ENCODE measurements at places on chromosomes 3 and 15.
A peak's percentile ranks its signal among the peaks of the same experiment; 100 is the strongest.

- no peak for DNase-seq
- H3K4me3 ChIP-seq = no peak overlapping the region
- H3K36me3 ChIP-seq = peaks cover 7% of the 10 kb centered on the region
- H3K4me1 ChIP-seq = peaks cover 18% of the 10 kb centered on the region
Measured at GRCh38 chr3:45132568-45133211, 13.5 kb downstream of the CDCP1 start.

- peak; percentile 3 for DNase-seq
- H3K27me3 ChIP-seq = no peaks in the 10 kb centered on the region
- no peaks in the 10 kb centered on the region for H3K36me3 ChIP-seq
- no peak overlapping the region for H3K27ac ChIP-seq
- no peak overlapping the region for H3K4me3 ChIP-seq
- no peaks in the 10 kb centered on the region for H3K4me1 ChIP-seq
Measured at GRCh38 chr15:36251450-36251849, 328.0 kb upstream of the CDIN1 start.

DNA sequence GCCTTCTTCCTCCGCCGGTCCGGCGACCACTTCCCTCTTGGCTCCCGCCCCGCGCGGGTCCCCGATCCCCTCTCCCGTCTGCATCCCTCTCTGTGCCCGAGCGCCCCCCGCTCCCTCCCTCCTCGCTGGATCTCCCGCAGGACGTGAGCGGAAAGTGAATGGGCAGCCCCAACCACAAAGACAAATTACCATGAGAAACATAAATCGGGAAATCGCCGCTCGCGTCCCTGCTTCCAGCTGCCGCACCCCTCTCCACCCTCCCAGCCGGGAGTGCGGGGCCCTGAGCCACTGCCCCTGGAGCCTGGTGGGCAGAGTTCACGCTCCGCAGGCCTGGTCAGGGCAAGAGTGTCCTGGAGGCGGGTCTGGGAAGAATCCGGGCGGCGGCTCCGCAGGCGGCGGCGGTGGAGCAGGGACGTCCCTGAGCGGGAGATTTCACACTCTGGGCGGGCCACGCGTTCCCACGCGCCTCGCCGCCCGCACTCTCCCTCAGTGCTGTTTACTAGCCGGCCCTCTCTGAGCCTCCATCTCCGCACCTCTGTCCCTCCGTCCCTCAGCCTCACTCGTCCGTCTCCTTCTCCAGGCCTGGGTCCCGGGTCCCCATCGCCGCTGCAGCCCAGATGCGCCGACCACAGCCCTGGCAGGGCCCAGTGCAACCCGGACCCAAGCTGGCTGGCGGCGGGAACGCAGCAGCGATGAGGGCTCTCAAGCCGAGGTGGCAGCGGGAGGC, 835 bp downstream of the SEMA5B start:
- no peak overlapping the region for H3K27ac ChIP-seq
- H3K36me3 ChIP-seq = no peaks in the 10 kb centered on the region

- peak; percentile 83 for DNase-seq
- no peaks in the 10 kb centered on the region for H3K27me3 ChIP-seq
- peak overlapping the region; percentile 30 for H3K27ac ChIP-seq
- H3K4me3 ChIP-seq = 0 out of 2 replicates have a peak overlapping the region, but pooled peaks have one; percentile 20
- H3K36me3 ChIP-seq = peaks cover 24% of the 10 kb centered on the region
Measured at GRCh38 chr15:82530606-82531379, 9.5 kb downstream of the RPS17 start.

GRCh38 chr15:44215594-44215993, 20.5 kb upstream of the FRMD5 start:
- no peaks in the 10 kb centered on the region for H3K4me1 ChIP-seq
- no peak for DNase-seq
- H3K27ac ChIP-seq = no peak overlapping the region
- H3K27me3 ChIP-seq = peaks cover 17% of the 10 kb centered on the region

GRCh38 chr15:53224371-53224770, 434.2 kb upstream of the ONECUT1 start:
- no peak overlapping the region for H3K27ac ChIP-seq
- H3K4me3 ChIP-seq = no peak overlapping the region
- H3K27me3 ChIP-seq = no peaks in the 10 kb centered on the region
- DNase-seq = no peak
- no peaks in the 10 kb centered on the region for H3K4me1 ChIP-seq

GRCh38 chr3:140188285-140188684, 253.3 kb downstream of the CLSTN2 start:
- H3K36me3 ChIP-seq = no peaks in the 10 kb centered on the region
- H3K4me3 ChIP-seq = no peak overlapping the region

- H3K36me3 ChIP-seq = no peaks in the 10 kb centered on the region
- H3K4me3 ChIP-seq = no peak overlapping the region
- no peaks in the 10 kb centered on the region for H3K4me1 ChIP-seq
Measured at GRCh38 chr3:32419742-32420125, 28.1 kb downstream of the CMTM7 start.

- H3K4me3 ChIP-seq = no peak overlapping the region
- peaks cover 21% of the 10 kb centered on the region for H3K4me1 ChIP-seq
- DNase-seq = no peak
- no peak overlapping the region for H3K27ac ChIP-seq
Measured at GRCh38 chr3:11510356-11510755, 133.4 kb downstream of the VGLL4 start.

DNA sequence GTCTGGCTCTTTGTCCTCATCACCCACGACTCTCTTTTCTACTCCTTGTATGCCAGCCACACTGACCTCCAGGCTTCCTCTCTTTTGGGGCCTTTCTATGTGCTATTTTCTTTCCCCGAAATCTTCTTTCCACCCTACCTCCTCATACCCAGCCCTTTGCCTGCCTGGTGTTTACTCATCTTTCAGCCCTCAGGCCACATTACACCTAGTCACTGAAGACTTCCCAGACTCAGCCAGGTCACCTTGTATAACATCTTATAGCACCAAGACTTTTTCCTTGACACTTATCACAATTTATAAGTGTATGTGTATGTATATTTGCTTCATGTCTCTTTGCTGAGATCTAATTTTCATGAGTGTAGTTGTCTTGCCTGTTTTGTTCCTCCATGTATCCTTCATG, 396.4 kb downstream of the NLGN1 start:
- no peak overlapping the region for H3K27ac ChIP-seq
- H3K36me3 ChIP-seq = no peaks in the 10 kb centered on the region
- no peaks in the 10 kb centered on the region for H3K4me1 ChIP-seq
- H3K4me3 ChIP-seq = no peak overlapping the region
- DNase-seq = no peak

GRCh38 chr15:88649286-88649733, 10.5 kb downstream of the ISG20 start:
- no peaks in the 10 kb centered on the region for H3K4me1 ChIP-seq
- H3K27ac ChIP-seq = no peak overlapping the region
- H3K4me3 ChIP-seq = no peak overlapping the region
- H3K27me3 ChIP-seq = no peaks in the 10 kb centered on the region
- no peaks in the 10 kb centered on the region for H3K36me3 ChIP-seq

GRCh38 chr15:44713006-44713966, 2.0 kb downstream of the B2M start:
- H3K4me3 ChIP-seq = peak overlapping the region; percentile 74
- peaks cover 14% of the 10 kb centered on the region for H3K4me1 ChIP-seq
- H3K27ac ChIP-seq = peak overlapping the region; percentile 90
- H3K27me3 ChIP-seq = no peaks in the 10 kb centered on the region
- H3K36me3 ChIP-seq = peaks cover 43% of the 10 kb centered on the region

GRCh38 chr3:71005702-71006321, 577.7 kb downstream of the FOXP1 start:
- no peak overlapping the region for H3K27ac ChIP-seq
- no peak for DNase-seq
- no peaks in the 10 kb centered on the region for H3K27me3 ChIP-seq
- H3K4me3 ChIP-seq = no peak overlapping the region

GRCh38 chr15:58710701-58711100, 38.8 kb downstream of the ADAM10 start:
- no peaks in the 10 kb centered on the region for H3K4me1 ChIP-seq
- no peak overlapping the region for H3K27ac ChIP-seq
- H3K4me3 ChIP-seq = no peak overlapping the region
- no peaks in the 10 kb centered on the region for H3K27me3 ChIP-seq
- DNase-seq = no peak

DNA sequence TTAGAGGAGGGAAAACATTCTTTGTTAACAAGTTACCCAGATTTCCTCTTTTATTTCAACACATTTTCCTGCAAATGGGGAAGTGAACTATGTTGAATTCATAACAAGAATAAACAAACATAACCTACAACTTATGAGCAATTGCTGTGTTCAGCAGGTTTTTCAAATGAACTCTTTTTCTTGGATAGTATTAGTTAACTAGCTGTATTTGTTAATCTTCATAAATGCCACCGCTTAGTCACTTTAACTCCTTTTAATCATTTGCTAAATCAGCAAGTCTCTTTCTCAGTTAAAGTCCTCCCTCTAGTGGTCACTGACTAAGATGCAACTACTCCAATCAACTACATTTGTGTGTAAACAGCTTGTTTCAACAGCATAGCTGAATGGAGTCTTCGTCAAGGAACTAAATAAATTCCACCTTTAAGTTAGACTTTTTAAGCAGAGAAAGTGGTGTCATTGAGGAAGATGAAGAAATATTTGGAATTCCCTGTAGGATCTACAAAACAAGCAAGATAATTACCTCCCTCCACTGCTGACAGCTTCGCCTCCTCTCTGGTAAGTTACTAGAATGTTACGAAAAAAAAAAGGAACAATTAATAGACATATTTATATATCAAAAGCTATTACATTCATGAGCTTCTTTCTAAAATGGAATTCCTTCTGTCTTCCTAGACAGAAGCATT, 1122.0 kb downstream of the ROBO1 start:
- H3K27me3 ChIP-seq = no peaks in the 10 kb centered on the region
- DNase-seq = peak; percentile 35
- H3K4me3 ChIP-seq = no peak overlapping the region
- no peaks in the 10 kb centered on the region for H3K4me1 ChIP-seq
- H3K36me3 ChIP-seq = no peaks in the 10 kb centered on the region
- H3K27ac ChIP-seq = no peak overlapping the region

GRCh38 chr3:108548304-108548703, 37.9 kb upstream of the MYH15 start:
- H3K36me3 ChIP-seq = peaks cover 43% of the 10 kb centered on the region
- H3K27ac ChIP-seq = no peak overlapping the region
- no peaks in the 10 kb centered on the region for H3K27me3 ChIP-seq
- H3K4me3 ChIP-seq = no peak overlapping the region
- DNase-seq = no peak

DNA sequence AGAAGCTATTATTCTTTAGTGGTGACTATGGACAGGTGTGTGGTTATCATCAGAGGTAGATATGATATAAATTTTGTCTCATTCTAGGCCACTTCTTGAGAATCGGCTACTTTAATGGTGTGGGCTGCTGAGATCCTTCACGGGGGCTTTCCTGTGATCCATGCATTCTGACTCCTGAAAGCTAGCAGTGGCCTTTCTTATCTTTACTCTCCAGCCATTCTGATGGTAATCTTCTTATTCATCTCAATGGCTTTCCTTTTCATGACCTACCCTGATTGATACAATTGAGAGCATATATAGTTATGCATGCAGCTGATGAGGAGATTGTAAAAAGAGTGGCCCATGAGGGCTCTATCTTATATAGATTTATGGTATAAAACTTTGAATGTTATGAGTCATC, 78.3 kb upstream of the ZPLD1 start:
- no peaks in the 10 kb centered on the region for H3K36me3 ChIP-seq
- DNase-seq = no peak
- H3K4me3 ChIP-seq = no peak overlapping the region
- no peak overlapping the region for H3K27ac ChIP-seq
- H3K4me1 ChIP-seq = no peaks in the 10 kb centered on the region

DNA sequence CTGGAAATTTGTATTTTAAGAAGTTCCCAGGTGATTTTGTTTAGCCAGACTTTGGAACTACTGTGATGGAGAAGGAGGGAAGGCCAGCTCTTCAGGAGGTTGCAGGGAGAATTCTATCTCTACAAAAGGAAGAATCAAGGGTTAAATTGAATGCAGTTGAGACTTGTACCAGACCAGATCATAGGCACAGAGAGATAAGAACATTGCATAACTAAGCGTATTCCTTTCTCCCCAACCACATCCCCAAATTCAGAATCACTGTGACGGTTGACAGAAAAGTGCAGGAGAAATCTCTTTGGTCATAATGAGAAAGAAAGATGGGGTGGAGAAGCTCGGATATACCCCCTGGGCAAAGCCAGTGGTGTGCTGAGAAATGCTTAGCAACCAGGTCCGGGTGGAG, 7.2 kb downstream of the PLD1 start:
- DNase-seq = no peak
- H3K4me1 ChIP-seq = peaks cover 64% of the 10 kb centered on the region
- no peak overlapping the region for H3K4me3 ChIP-seq

DNA sequence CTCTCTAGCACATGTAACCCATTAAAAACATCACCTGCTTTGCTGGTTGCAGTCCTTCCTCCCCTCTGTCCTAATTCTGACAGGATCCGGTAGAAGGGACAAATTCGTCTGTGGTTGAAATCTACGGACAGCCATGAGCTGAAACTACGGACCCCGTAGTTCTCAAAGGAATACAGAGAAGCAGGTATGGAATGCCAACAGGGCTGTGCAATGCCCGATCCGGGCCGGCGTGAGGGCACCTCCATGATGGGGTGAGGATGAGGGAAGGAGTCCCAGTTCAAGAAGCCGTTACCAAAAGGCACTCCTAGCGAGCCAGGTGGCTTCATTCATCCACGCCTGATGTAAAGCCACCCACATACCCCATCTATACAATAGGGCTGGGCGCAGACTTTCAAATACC, 160.0 kb upstream of the NSMCE3 start:
- no peaks in the 10 kb centered on the region for H3K27me3 ChIP-seq
- H3K4me3 ChIP-seq = no peak overlapping the region
- no peak for DNase-seq
- no peaks in the 10 kb centered on the region for H3K4me1 ChIP-seq
- H3K27ac ChIP-seq = no peak overlapping the region
- no peaks in the 10 kb centered on the region for H3K36me3 ChIP-seq

- H3K36me3 ChIP-seq = no peaks in the 10 kb centered on the region
- H3K4me1 ChIP-seq = no peaks in the 10 kb centered on the region
- no peak for DNase-seq
- no peaks in the 10 kb centered on the region for H3K27me3 ChIP-seq
Measured at GRCh38 chr3:188542196-188542595, 388.2 kb downstream of the LPP start.

GRCh38 chr3:53114412-53115074, 15.7 kb downstream of the RFT1 start:
- no peak overlapping the region for H3K4me3 ChIP-seq
- no peaks in the 10 kb centered on the region for H3K27me3 ChIP-seq
- peak; percentile 29 for DNase-seq
- no peaks in the 10 kb centered on the region for H3K4me1 ChIP-seq

- H3K4me1 ChIP-seq = no peaks in the 10 kb centered on the region
- no peak overlapping the region for H3K27ac ChIP-seq
- DNase-seq = no peak
Measured at GRCh38 chr3:51712038-51712420, 5.2 kb downstream of the GRM2 start.

DNA sequence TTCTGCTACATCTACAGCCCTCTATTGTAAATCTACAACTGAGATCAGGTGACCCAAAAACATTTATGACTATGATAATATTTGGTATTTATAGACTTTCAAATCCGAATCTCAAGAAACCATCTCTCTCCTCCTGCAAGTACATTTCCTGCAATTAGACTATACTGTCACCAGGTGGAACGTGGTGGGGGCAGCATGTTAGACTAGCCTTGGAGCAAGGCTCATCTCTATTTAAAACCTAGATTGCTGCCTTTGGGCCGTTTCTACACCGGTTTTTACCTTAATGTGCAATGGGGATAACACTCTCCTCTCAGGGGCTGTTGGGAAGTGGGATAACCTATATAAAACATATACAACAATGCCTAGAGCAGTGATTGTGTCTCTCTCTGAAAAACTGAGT, 3.8 kb upstream of the KATNBL1 start:
- no peak for DNase-seq
- no peaks in the 10 kb centered on the region for H3K36me3 ChIP-seq
- H3K27me3 ChIP-seq = no peaks in the 10 kb centered on the region
- no peak overlapping the region for H3K27ac ChIP-seq
- H3K4me3 ChIP-seq = no peak overlapping the region
